T-helper 17 cell (primary cell): ENCODE measurements at places on chromosomes 12 and 14.

- DNase-seq: no peak
These were observed 34.9 kb downstream of the PLEKHD1 start for GRCh38 chr14:69519204-69520100.

DNA sequence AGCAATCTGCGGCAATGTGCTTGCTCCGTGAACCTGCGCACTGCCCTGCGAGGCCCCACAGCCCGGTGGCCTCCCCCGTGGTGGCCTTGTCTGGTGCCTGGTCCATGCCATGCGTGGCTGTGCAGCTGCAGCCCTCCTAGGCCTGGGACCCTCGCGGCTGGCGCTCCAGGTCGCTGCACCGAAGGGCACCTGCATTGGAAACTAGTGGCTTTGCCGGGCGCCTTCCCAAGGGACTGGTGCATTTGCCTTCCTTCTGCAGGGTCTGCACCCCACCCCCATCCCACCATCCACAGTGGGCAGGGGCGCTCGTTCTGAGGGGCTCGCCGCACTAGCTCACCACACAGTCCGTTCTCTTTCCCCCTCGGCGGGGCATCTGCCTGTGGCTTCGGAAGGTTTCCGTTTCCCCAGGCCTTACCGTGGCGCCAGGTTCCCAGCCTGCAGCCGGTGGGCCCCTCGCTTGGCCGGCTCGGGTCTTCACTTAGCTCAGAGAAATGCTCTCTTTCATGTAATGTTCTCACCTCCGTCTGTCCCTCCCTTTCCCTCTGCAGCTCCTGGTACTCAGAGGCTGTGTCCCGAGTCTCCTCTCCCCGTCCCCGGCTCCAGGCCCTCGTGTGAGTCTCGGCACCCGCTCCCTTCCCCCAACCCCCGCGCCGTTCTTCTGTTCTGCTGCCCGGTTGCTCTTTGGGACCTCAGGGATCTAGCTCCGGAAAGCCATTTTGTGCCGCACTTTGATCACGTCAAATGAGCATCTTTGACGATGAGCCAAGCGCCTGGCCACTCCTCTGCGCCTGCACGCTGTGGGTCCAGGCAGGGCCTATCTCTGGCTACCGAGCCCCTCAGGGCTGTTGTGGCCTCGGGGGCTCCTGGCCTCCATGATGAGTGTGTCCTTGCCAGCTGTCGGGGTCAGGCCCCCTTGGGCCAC lies 31.9 kb downstream of the JAG2 start:
- no peak for DNase-seq

DNA sequence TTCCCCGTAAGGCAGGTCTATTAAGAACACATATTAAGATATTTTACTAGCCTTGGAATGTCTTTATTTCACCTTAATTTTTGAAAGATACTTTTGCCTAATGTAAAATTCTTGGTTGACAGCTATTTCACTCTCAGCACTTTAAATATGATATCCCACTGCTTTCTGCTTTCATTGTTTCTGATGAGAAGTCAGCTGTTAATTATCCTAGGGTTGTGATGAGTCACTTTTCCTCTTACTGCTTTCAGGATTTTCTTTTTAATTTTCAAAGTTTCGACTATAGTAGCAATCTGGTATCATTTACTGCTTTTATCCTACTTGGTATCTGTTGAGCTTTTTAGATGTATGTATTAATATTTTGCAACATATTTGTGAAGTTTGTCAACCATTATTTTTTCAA lies 578.9 kb upstream of the ATP2B1 start:
- no peak for DNase-seq

DNA sequence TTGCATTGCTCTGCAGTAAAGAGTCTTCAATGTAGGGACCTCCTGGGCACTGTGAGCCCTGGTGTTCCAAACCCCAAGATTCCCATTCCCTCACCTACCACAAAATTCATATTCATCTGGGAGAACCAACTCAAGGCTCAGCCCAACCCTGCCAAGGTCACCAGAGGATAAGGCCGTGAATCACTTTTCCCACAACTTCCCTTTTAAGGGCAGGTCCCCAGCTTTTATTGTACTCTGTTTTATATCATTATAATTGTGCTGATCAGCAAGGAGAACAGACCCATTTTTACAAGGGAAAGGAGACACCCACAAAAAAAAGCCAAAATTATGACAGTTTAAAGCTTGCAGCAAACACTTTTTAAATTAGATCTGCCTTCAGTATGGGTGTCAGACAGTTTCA lies 363.0 kb upstream of the FKBP4 start:
- DNase-seq: no peak

- no peak for DNase-seq
These were observed 4.1 kb upstream of the CISTR start for GRCh38 chr12:53755893-53756292.

GRCh38 chr14:21525571-21525961 lies 580 bp downstream of the SALL2 start:
- DNase-seq: no peak

DNA sequence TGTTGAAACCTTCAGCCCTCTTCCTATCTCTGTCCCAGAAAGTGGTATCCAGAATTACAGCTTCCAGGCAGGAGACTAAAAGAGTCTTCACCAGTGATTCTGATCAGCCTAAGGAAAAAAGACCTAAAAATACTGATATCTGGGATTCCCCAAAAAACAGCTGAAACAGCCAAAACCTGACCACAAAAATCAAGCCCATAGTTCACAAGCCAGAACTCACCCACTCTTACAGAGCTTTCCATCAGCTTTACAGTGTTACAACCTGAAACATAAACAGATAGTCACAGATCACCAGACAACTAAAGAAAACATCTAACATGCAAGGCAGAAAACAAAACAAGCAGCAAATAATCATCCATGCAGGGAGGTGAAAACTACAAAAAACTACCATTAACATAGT lies 26.0 kb upstream of the TSPAN8 start:
- DNase-seq: no peak

- no peak for DNase-seq
These were observed 19.0 kb upstream of the ANKRD9 start for GRCh38 chr14:102528431-102529170.

- no peak for DNase-seq
These were observed 193.9 kb downstream of the BCAT1 start for GRCh38 chr12:24754690-24755638.

- no peak for DNase-seq
These were observed 267.7 kb downstream of the KCNH5 start for GRCh38 chr14:62777510-62777909.

- no peak for DNase-seq
These were observed 223.9 kb downstream of the ADGRD1 start for GRCh38 chr12:131177599-131177998.

DNA sequence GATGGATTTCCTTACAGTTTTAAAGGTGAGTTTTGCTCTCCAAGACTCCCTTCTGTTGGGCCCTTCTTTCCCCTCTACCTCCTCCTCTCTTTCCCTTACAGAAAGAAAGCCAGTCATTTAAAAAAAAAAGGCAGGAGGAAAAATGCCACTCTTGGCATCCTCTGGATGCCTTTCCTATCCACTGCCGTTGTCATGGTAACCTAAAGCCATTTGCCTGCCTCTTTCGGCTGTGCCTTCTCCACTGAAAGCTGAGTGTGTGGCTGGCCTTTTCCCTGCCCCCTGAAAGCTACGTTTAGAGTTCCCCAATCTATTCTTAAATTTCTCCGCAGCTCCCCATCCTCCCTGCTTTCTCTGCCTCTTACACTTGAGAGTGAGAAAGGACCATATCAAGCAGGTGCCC lies 67.1 kb downstream of the TUNAR start:
- DNase-seq: no peak

GRCh38 chr12:128784030-128784760 lies 39.6 kb downstream of the SLC15A4 start:
- no peak for DNase-seq

GRCh38 chr12:27807063-27807703 lies 27.1 kb upstream of the MANSC4 start:
- no peak for DNase-seq

DNA sequence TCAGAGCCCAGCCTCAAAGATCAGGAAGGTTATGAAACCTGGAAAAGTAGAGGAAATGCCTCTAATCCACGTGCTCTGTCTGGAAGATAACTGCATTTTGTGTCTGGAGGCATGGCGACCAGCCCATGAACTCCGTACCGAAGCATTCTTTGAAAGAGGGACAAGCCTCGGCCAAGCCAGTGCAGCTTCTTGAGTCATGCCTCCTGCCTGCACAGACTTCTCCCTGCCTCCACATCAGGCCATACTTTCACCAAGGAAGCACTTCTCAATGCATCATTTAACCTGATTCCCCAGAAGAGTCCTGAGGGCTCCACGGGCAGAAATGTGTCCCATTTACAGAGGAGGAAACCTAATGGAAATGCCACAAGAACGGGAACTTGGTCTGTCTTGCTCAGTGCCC lies 3.4 kb downstream of the ACTN1 start:
- DNase-seq: no peak

- DNase-seq: no peak
These were observed 52.3 kb upstream of the BCL2L14 start for GRCh38 chr12:12018454-12018853.

DNA sequence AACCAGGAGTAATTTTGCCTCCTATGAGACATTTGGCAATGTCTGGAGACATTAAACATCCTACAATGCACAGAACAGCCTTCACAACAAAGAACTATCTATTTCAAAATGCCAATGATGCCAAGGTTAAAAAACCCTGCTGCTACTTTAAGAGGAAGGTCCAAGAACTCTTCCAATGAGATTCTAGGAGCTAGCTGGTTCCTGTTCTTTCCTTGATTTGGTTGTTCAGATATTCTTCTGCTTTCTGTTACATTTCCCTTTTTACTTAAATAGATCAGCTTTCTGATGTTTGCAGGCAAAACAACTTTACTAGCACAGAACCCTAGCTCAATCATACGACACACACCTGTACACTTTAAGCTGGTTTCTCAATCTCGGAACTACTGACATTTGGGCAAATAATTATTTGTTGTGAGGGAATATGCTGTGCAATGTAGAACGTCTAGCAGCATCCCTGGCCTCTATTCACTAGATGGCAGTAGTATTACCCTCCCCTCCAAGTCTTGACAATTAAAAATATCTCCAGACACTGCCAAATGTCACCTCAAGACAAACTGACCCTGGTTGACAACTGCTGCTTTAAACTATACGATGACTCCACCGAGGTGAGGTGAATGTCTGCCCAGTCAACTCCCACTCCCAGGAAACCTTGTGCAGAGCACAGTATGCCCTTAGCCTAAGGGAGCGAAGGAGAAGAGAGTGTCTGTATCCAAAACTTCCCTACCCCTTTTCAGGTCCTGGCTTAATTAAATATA lies 4.4 kb downstream of the BLTP3B start:
- no peak for DNase-seq

DNA sequence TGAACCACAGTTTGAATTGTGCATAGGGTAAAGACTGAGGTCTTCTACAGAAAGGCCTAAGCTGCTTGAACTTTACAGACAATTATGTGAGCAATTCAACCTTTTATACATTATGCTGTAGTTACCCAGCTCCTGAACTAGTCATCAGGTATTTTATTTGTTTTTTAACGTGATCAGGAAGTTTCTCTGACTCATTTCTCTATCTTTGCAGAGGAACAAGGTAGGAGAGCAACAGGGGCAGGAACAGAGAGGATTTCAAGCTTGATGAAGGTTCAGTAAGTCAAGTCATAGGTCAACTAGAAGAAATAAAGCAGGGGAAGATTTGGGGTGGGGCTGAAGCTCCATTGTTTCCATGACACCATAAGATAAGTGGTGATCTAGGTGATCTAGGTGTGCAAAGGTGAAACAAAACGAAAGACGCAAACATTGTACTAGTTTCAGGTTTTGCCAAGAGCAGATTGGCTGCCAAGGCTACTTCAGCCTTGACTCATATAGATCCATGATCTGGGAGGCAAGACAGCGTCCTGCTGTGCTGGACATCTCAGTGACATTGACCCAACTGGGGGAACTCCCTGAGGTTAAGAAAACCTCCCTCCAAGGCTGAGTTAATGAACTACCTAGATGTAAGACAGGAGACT lies 198.1 kb downstream of the DAD1 start:
- DNase-seq: no peak

- DNase-seq: no peak
These were observed 40.5 kb downstream of the RPS29 start for GRCh38 chr14:49545716-49546115.

- DNase-seq: peak; percentile 41
These were observed 659.5 kb downstream of the TMEM121 start for GRCh38 chr14:106185837-106186233.

DNA sequence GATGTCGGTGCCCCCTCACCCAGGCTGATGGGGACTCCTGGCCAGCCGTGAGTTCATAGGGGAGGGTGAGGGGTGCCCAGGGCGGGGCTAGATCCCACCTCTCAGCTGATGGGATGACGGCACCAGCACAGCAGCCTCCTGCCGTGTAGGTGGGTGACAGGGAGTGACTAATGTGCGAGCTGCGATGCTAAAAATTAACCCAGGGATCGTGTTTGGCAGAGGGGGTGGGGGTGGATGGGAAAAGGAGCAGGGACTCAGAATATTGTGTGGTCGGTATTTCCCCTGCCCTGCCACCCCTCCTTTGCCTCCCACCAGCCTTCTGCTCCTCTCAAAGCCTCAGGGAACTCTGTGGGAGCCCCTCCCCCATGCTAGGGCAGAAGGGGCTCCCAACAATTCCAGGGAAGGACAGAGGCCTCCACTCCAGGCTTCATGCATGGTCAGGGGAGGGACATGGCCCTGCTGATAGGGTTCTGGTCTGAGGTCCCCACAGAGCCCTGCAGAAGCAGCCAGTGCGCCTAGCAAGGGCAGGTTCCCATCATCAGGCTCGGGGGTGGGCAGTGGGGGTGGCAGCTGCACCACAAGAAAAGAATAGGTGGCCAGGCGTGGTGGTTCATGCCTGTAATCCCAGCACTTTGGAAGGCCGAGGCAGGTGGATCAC lies 12.5 kb downstream of the TAMALIN start:
- DNase-seq: no peak

GRCh38 chr12:120540445-120540844 lies 6.3 kb downstream of the RNF10 start:
- DNase-seq: no peak

GRCh38 chr12:13570005-13570694 lies 373.6 kb downstream of the EMP1 start:
- no peak for DNase-seq

DNA sequence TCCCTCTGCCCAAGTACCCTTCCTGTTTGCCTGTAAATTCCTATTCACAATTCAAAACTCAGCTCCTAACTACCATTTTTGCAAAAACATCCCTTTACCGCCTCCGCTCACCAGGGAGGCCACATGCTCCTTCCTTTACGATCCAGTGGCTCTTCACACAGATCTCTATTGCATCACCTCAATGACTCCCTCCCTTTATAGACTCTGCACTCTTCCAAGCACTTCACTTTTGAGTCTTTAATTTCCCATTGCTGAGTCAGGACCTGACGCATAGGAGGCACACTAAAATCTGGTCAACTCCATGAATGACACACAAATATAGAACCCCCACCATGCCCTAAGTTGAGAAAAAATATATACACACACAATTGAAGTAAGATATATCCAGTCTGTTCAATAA lies 45.9 kb downstream of the PPP1R13B start:
- DNase-seq: no peak

DNA sequence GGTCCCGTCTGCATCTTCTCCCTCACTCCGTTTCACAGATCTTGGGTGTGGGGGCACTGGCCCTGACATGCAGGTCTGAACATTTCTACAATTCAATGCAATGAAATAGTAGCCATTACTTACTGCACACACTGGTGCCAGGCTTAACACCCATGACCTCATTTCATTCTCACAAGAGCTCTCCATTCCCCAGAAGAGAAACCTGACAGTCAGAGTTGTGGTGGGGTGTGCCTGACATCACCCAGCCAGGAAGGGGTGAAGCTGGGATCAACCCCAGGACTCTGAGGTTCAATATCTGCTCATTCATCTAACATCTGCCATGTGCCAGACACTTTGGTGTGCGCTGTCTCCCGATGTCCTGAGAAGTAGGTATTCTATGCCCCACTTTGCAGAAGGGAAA lies 34.7 kb downstream of the MVK start:
- no peak for DNase-seq
